Activated T-cell treated with anti-CD3 and anti-CD28 coated beads, Interleukin-2, amount 50 U/mL, for 72 hours (primary cell): ENCODE measurements at places on chromosomes 1 and 21. TPM values are rescaled to one million over a fixed set of nuclear protein-coding genes. Genes with fewer than 3 reads are reported as not detected.

- no peak for DNase-seq
Measured at GRCh38 chr1:7592120-7592798, 178.8 kb upstream of the VAMP3 start.

DNA sequence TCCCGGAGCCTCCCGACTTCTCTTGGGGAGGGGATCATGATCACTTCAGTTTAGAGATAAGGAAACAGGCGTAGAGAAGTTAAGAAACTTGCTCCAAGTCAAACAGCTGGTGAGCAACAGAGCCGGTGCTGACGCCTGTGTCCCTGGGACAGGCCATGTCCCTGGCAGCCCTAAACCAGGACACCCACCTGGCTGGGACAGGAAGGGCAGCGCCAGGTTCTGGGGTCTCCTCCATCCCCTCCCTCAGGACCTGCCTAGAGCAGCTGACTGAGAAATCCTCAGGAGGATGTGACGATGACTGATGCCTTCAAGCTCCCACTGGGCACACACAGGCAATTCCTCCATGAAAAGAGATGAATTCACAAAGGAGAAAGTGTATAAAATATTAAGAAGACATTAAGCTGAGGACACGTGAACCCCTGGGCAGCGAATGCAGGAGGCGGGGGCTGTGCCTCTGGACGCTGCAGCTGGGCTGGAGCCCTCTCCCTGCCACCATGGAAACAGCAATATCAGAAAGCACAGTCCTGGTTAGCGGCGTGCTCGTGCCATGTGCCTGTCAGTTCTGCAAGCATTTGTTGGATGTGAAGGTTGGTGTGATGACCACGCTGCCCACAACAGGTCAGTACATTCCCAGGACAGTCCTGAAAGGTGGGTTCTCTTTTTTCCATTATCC lies 40.1 kb upstream of the C1orf174 start:
- DNase-seq = no peak

GRCh38 chr1:29708796-29709703 lies 472.7 kb downstream of the PTPRU start:
- no peak for DNase-seq

- DNase-seq = no peak
Measured at GRCh38 chr1:14137411-14138134, 437.6 kb downstream of the PRDM2 start.

- no peak for DNase-seq
Measured at GRCh38 chr1:152186556-152187285, 27.7 kb upstream of the RPTN start.

DNA sequence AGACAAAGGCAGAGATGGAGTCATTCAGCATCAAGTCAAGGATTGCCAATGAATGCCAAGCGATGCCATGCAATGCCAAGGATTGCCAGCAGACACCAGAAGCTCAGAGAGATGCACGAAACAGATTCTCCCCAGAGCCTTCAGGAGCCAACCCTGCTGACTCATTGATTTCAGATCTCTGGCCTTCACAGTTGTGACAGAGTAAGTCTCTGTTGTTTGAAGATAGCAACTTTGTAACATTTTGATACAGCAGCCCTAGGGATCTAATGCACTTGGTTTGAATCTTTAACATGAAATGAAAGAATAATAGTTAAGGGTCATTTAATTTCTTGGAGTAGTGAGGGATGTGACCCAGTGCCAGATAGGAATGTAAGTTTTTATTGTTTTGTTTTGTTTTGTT lies 287.4 kb upstream of the RUNX1 start:
- DNase-seq = no peak

DNA sequence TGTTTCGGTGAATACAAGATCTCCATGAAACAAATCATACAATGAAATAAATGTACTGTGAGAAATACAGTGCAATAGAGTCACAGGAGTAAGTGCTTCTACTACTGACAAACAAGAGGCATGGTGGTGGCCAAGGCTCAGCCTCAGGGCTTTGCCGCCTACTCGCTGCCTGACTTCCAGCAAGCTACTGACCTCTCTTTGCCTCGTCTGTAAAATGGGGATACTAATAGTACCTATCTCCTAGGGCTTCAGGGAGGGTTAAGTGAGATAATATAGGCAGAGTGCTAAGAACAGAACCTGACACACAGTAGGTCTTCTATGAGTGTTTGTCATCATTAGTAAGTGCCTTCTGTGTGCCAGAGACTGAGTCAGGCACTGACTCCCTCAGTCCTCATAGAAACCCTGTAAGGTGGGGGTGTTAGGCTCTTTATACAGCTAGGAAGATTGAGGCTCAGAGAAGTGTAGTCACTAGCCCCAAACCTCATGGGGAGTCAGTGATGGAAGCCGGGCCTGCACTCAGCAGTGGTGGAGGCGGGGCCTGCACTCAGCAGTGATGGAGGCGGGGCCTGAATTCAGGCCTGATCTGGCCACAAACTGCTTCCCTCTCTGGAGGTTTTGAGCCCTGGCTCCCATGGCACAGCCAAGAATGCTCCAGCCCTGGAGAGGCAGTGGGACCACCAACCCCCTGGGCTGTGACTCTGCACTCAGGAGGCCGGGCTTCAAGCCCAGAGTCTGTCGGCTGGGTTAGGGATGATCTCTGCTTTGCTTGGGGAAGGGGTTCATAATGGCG lies 6.8 kb downstream of the BSND start:
- DNase-seq = no peak

- DNase-seq = no peak
Measured at GRCh38 chr1:183063349-183063748, 40.1 kb downstream of the LAMC1 start.

DNA sequence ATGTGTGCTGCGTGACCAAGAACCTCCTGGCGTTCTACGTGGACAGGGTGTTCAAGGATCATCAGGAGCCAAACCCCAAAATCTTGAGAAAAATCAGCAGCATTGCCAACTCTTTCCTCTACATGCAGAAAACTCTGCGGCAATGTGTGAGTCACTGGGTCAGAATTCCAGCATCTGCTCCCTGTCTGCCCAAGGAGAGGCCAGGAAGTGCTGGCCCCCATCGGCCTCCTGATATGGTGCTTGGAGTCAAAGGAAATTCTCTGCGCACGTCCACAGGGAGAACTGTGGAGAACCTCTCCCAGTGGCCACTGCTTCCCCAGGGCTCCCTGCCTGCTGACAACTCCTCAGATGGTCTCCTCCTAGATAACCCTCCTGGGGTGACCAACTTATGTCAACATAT lies 25.6 kb upstream of the IL20 start:
- DNase-seq = no peak

- peak; percentile 100 for DNase-seq
Measured at GRCh38 chr1:36149237-36149972, at the start of gene TRAPPC3. TSS of gene TRAPPC3 (minus strand) at chr1:36149486. CDS start at chr1:36149378, 108 bp downstream.

- no peak for DNase-seq
Measured at GRCh38 chr1:107132780-107133179, 8.1 kb upstream of the NTNG1 start.

DNA sequence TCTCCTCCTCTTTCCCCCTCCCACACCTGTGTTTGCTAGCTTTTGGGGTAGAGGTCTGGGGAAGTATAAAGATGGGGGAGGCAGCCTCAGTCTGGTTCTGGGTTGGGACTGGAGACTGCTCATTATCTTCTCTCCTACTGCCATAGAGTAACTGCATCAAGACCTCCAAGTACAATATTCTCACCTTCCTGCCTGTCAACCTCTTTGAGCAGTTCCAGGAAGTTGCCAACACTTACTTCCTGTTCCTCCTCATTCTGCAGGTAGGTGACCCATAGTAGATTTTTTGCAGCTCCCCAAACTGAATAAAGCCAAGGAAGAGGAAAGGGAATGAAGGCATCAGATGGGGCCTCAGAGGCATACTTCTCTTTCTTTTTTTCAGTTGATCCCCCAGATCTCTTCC lies 5.3 kb downstream of the ATP8B2 start:
- DNase-seq = no peak

DNA sequence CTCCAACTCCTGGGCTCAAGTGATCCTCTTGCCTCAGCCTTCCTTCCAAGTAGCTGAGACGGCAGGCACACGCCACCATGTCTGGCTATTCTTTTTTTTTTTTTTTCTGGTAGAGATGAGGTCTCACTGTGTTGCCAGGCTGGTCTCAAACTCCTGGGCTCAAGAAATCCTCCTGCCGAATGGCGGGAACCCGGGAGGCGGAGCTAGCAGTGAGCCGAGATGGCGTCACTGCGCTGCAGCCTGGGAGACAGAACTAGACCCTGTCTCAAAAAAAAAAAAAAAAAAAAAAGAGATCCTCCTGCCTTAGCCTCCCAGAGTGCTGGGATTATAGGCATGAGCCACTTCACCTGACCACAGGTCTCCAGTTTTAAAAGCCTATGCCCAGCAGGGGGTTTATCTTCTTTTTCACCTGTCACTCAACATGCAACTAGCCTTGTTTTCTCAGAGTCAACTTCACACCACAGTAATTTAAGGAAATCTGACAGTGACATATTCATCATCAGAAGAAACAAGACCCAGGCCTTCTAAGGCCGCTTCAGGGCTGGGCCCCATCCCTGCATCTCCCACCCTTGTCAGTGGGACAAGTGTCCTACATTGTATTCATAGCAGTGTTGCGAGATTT lies 38.3 kb upstream of the GALNT2 start:
- DNase-seq = no peak

- DNase-seq = no peak
Measured at GRCh38 chr1:170265234-170265633, 119.5 kb downstream of the NTMT2 start.

DNA sequence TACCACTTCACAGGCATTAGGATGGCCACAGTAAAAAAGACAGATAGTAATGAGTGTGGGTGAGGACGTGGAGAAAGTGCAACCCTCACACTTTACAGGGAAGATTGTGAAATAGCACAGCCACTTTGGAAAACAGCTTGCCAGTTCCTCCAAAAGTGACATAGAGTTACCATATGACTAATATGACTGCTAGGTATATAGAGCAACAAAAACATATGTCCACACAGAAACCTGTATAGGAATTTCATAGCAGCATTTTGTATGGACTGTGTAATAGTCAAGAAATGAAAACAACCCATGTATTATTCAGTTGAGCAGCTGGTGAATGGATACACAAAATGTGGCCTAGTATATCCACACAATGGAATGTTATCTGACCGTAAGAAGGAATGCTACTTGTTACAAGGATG lies 30.4 kb upstream of the LBR start:
- no peak for DNase-seq

GRCh38 chr1:168083456-168084325 lies 53.0 kb downstream of the GPR161 start:
- DNase-seq = no peak

The SLAMF6 gene
- 48.8 TPM for total RNA-seq

The SLC5A3 gene
- 37.6 TPM for total RNA-seq

The KAZN gene
- total RNA-seq = 0.58 TPM

The GJB3 gene
- not detected for total RNA-seq

The EDN2 gene
- total RNA-seq = not detected

The SIM2 gene
- total RNA-seq = 4.1 TPM

The KCNH1 gene
- not detected for total RNA-seq
